Anterior cingulate cortex (tissue), 58 donors: ENCODE measurements at places on chromosomes 4 and X.

DNA sequence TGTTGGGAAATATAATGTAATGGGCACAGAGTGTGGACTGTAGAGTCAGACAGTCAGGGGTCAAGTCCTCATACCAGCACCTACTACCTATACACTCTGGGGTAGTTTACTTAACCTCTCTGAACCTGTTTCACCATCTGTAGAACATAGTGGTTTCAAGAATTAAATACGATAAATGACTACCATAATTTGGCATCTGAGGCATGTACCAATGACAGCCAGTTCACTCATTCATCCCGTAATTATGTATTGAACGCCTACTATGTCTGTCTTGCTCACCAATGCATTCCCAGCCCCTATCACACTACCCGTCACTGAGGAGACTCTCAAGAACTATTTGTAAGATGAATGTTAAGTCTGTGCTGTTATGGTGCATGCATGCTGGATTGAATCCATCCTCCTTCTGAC, 2.0 kb upstream of the FGB start:
- no peak for DNase-seq

DNA sequence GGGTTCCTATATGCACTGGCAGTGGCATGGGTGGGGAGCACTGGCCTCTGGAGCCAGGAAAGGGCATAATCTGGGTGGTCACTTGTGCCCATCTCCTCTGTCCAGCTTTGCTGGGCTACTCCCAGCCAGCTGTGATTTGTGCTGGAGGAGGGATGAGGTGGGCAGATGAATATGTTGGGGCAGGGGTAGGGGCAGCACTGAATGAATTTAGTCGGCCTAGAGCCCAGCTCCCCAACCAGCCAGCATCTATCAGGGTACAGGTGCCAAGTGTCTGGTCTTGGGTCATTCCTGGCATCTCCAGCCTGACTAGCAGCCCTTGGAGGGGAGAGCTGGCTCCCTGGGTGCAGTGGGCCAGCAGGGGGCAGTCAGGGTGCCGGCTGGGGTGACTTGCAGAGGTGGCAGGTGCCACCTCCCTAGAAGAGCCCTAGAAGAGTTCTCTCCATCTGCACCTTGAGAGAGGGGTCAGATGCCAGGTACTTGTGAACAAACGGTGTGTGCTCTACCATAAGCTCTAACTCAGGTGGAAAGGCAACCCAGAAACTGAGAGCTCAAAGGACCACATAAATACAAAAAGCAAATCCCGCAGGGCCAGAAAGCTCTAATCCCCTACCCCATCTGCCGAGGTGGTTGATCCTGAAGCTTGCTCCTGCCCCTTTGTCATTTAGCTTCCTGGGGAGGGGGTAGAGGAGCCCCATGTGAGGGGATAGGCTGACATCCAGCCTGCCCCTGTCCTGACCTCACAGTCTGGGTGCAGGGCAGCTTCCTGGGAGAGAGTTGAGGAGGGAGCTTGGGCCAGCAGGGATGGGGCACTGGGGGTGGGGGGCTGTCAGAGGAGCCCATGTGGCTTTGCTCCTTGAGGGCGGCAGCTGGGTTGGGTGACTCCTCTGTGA, 2.2 kb downstream of the SORCS2 start:
- DNase-seq, result peak; percentile 32

GRCh38 chrX:100494646-100495370, 84.7 kb upstream of the PCDH19 start:
- DNase-seq, result no peak

GRCh38 chr4:1467581-1468458, 61.6 kb upstream of the NKX1-1 start:
- no peak for DNase-seq

DNA sequence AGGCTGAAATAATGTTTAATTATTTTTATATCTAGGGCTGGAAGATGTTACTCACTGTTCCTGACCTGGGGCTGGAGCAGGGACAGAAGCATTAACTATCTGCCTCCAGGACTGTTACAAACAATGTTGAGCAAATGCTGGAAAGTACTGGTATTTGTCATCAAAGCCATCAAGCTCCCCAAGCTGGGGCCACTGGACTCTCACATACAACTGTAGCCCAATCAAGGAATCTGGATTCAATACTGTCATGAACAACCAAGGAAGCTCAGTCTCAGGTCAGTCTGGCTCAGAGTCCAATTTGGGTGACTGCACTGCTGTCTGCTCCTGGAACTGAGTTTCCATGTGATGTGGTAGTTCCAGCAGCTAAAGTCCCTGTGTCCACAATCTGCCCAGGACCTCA, 50.4 kb downstream of the APOO start:
- no peak for DNase-seq

DNA sequence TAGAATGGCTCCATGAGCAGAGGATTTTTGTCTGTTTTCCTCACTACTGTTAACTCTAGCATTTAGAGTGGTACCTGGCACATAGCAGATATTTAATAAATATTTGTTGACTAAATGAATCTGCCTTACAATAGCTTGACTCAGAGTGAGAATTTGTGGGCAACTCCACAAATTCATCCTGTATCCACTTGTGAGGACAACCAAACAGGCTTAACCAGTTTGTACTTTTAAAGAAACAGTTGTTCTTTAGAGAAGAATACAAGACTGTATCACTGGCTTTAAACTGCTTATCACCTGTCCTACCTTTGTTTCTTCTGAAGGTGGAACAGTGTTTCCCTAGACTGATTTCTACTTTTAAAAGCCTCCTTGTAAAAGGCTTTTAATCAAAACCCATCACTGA, 141.3 kb upstream of the SH3RF1 start:
- no peak for DNase-seq

DNA sequence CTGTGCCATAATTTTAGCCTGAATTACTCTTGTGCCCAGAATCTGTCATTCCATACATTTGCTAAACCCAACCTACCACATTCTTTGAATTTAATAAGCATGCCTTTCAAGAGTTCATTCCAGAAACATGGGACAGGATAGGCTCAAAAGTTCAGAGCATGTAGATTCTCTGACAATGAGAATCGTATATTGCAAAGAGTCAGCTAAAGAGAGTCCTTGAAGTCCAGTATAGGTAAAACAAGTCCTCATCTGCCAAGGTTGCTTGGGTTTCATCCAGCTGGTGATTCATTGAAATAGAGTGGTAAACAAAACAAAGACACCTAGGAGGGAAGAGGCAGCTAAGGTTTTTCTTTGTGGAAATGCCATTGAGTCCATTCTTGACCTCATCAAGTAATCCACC, 249.3 kb upstream of the DIPK2B start:
- no peak for DNase-seq

DNA sequence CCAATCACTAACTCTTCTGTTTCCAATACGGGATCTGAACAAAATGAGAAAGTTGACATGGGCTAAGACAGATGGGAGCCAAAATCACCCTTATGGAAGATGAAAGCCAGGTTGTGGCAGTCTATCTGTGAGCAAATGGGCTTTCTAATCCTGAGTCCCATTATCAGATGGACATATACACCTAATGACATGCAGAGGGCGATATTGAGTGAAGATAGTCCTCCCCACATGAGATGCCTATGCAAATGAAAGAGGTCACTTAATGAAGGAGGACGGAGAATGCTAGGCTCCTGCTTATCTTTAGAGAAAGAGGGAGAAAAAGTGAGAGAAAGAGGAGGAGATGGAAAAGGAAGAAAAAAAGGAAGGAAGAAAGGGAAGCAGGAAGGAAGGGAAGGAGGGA, 547.5 kb downstream of the NLGN4X start:
- DNase-seq, result no peak

- no peak for DNase-seq
Measured at GRCh38 chrX:48458711-48459110, 11.3 kb downstream of the SLC38A5 start.

DNA sequence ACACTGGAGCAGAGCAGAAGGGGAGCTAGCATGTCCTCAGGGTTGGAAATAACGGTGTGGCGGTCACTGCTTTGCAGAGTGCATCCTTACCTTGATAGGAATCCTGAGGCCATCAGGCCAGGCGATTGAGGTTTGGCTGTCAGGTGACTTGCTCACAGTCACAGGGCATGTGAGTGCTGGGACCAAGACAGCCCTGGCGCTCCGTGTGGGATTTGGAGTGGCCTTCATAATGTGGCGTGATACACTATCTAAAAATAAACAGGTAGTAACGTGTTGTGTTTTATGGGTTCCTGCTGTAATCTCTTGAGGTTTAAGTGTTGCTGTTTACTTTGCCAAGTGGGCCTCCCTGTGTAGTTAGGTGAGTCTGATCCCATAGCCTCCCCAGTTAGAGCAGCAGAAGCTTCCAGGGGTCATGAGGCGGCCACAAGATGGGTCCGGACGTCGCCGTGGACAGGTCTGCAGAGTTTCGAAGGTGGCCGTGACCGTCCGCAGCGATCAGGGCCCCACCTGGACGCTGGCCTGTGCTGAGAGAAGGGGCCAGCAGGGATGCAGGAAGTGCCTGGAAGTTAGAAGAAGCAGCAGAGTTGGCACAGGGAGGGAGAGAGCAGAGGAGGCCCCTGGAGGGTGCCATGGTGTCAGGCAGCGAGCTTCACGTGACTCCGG, 27.7 kb downstream of the RGS12 start:
- no peak for DNase-seq

GRCh38 chr4:140427919-140428471, 547 bp upstream of the CLGN start:
- DNase-seq, result no peak

DNA sequence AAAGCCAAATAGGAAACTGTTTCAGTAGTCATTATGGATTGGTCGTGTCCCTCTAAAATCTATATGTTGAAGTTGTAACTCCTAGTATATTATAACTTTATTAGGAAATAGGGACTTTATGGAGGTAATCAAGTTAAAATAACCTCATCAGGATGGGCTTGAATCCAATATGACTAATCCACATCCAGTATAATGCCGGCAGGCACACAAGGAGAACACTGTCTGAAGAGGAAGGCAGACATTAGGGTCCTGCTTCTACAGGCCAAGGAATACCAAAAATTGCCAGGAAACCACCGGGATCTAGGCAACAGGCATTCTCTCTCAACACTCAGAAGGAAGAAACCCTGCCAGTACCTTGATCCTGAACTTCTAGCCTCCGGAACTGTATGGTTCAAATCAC, 130.3 kb downstream of the ATP10D start:
- no peak for DNase-seq

DNA sequence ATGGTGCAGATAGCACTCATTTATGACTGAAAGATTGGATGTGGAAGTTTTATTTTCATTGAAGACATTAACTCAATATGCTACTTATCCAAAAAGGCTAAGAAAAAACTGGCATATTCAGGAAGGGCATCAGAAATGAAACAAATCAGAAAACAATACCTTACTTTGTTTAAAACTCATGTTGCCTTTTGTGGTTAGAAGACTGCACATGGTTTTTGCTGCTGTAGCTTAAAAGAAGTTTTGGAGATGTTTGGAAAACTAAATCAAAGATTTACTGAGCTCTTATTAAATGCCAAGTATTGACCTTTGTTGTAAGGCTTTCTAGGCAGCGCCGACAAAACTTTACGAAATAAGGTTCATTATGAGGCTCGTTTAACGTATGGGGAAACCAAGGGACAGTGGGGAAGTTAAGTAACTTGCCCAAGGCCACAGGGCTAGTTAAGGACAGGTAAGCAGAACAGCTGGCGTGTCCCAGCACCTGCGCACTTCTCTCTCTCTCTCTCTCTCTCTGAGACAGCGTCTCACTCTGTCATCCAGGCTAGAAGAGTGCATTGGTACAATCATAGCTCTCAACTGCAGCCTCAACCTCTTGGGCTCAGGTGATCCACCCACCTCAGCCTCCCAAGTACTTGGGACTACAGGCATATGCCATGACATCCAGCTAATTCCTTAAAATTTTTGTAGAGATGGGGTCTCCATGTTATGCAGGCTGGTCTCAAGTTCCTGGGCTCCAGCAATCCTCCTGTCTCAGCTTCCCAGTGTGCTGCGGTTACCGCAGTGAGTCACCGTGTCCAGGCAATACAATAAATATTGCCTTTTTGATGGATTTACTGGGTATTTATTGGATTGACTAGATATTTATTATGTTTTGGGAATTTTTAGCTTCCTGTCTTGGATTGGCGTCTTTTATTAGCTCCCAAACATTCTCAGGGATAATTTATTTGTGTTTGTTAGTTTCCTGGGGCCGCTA, 16.1 kb downstream of the LRP2BP start:
- DNase-seq, result no peak

DNA sequence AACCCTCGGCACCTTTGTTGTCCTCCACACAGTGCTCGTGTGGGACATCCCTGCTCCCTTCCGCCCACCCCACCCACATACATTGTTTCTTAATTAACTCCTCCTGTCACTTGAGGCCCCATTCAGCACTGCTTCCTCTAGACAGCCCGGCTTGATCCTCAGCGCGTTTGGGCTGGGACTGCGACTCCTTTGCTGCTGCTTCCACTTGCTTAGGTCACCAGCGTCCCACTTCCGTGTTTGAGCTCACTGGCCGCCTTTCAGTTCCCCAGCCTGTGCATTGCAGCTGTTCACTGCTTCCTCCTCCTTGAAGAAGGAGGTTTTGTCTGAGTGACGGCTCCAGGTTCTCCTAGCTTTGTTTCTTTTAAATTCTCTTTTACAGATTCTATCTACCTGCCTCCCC, 16.1 kb downstream of the RNF4 start:
- peak; percentile 11 for DNase-seq

DNA sequence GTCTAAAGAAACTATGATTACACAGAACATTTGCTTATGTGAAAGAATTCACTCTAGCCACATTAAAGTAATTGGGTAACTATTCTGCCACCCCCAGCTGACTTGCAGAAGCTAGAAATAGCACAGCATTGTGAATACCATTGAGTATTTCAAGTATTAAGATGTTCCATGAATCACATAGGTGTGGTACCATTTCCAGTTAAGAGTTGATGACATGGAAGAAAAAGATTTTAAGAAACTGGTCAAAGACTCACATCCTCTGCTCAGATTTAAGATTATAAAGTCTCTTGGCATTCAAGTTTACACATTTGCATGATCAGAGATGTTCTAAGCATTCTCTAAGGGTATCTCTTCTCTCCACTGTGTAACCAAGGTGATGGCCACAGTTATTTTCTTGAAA, 287.5 kb downstream of the CAMK2D start:
- no peak for DNase-seq

DNA sequence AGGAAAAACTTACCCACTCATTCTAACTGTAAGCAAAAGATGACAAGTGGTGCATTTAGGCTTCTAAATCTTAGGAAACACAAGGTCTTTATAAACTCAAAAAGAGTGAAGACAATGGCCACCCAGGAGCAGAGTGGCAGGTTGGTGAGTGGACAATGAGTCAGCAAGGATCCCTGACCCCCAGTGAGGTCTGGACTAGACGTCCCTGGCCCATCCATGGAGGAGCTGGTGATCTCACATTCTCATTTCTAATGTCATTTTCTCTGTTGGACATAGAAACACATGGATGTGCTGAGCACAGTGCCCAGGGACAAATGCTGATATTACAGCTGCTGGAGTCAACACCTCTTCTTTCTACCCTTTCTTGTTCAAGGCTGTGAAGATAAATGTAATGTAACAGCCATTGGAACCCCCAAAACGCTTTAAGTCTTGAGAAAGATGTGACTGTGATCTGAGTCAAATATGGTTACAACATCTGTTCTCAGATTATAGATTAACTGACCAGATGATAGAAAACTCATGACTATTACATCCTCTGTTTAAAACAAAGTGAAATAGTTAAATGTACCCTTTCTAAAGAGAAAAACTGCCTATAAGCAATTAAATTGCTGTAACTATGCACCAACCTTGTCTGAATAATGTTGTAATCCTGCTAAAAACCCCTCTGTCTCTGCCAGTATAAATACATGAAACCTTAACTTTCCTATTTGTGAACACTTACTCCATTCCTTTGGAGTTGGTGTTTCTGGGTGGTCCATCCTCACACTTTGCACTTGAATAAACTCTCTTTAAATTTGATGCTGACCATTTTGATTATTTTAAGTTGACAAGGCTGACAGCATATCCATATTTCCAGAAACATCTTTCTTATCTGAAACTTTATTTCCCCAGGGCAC, 92.7 kb downstream of the USP46 start:
- DNase-seq, result no peak

GRCh38 chr4:17058916-17059741, 160.7 kb upstream of the LDB2 start:
- DNase-seq, result no peak
